ENCODE measurements at places on chromosomes 13 and 19.

DNA sequence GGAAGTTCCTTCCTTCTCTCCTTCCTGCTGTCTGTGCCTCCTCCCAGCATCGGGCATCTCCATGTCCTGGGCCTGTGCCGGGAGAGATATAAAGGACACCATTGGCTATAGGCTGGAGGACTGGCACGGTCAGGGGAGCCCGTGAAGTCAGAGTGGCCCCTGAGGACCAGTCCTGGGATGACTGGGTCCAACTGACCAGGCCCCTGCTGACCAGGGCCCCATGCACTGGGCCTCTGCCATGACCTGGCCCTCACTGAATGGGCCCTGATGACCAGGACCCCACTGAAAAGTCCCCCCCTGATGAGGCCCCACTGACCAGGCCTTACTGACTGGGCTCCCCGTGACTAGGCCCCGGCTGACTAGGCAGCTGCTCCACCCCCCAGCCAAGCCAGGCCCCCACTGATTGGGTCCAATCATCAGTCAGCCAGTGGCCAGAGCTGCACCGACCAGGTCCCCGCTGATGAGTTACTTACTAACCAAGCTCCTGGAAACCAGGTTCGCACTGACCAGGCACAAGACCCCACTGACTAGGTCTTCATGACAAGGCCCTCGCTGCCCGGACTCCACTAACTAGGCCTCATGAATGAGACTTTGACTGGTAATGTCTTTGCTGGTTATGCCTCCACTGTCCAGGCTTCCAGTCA is 20.0 kb upstream of the ZNF14 start:
- no peak for DNase-seq

- DNase-seq = no peak
Observed at GRCh38 chr13:67664502-67664901, 434.4 kb upstream of the PCDH9 start.

DNA sequence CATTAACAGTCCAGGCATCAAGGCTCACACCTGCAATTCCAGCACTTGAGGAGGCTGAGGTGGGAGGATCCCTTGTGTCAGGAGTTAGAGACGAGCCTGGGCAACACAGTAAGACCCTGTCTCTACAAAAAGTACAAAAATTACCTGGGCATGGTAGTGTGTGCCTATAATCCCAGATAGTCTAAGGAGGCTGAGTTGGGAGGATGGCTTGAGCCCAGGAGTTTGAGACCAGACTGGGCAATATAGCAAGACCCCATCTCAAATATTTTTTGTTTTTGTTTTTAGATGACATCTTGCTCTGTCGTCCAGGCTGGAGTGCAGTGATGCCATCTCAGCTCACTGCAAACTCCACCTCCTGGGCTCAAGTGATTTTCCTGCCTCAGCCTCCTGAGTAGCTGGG is 40.1 kb upstream of the ONECUT3 start:
- no peak for DNase-seq

- no peak for DNase-seq
Observed at GRCh38 chr19:2173767-2174577, 10.2 kb downstream of the DOT1L start.

- DNase-seq = no peak
Observed at GRCh38 chr19:33621811-33622504, at the start of gene CHST8. Gene CHST8, plus strand, starts transcription at chr19:33621953. Its CDS starts 67,309 bp downstream, at chr19:33689262.

- DNase-seq = no peak
Observed at GRCh38 chr13:44160591-44161191, 212.9 kb upstream of the SERP2 start.

- DNase-seq = no peak
Observed at GRCh38 chr13:44303681-44304432, 69.8 kb upstream of the SERP2 start.

DNA sequence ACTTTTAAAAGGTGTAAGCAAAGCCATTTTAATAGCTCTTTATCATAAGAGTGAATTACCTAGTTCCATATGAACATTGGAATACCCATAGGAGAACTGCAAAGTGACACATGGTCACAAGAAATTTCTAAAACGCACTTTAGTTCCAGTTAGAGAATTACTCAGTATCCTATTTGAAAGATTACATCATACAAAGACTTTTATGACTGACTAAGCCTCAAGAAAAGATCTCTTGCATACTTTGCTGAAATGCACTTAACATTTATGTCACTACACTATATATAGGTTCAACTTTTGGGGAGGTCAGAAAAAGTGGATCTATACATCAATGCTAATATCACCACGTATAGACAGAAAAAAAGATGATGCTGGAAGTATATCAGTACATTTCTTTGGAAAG is 7.1 kb downstream of the PCDH9 start:
- DNase-seq = no peak

DNA sequence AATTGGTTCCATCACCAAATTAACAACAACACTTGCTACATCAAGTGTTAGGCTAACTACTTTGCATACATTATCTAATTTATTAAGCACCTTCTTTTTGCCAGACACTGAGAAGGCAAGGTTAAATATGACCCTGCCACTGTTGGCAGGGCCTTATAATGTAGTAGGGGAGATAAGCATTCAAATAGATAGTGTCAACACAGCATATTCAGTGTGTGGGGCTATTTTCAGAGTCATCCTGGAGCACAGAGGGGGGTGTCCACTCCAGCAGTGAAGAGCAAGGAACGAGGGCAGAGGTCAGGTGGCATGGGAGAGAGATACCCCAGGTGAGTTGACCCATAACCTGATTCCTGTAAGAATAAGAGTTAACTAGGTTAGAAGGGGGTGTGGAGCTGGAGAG is 121.6 kb downstream of the COG6 start:
- DNase-seq = no peak

- no peak for DNase-seq
Observed at GRCh38 chr13:33219926-33220325, 65.6 kb downstream of the STARD13 start.

GRCh38 chr13:99992949-99993351 is 11.4 kb downstream of the ZIC2 start:
- no peak for DNase-seq

Data from CD4-positive, alpha-beta T cell (primary cell).